Hematopoietic multipotent progenitor cell treated with erythropoietin and hydrocortisone succinate and interleukin-3 and kit ligand, for 4 days (in vitro differentiated cells): ENCODE measurements at places on chromosomes 7 and 10.

DNA sequence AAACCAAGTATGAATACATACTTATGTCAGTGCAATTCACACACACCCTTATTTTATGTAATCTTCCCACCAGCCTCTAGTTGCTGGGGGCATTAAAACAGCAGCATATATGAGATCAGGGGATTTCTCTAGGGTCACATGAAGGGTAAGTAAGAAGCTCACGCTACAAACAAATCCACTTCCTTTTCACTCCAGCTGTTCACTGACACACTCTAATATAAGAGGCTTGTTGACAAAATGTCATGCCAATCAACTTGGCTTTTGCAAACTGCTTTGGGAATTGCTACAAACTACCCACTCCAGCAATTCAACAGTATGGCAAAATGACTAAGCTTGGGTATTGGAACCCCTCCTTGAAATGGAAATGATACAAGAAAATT, 10.3 kb downstream of the FAM3C start:
- peak; percentile 47 for DNase-seq

- DNase-seq: no peak
Measured at GRCh38 chr7:4998244-4998643, 39.3 kb upstream of the MMD2 start.

- no peak for DNase-seq
Measured at GRCh38 chr7:107469929-107470328, at the start of gene GPR22. Gene GPR22 (plus strand): TSS chr7:107470057. CDS start chr7:107474061, 4,004 bp downstream.

DNA sequence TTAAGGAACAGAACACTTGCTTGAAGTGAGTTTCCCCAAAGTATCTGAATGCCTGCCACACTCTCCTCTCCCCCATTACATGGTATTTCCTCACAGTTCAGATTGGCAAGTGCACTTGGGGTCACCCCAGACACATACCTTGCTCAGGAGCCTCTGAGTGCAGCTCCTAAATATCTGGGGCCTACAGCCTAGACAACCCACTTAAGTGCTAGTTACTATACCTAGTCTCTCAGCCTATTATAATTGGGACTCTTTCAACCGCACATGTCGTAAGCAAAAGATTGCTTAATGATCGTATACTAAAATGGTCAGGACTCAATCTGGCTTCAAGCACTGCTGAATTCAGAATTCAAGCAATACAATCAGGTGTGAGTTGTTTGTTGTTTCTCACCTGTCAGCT, 19.9 kb downstream of the TMEM176B start:
- DNase-seq: no peak

- DNase-seq: no peak
Measured at GRCh38 chr7:107696330-107696946, 35.8 kb downstream of the SLC26A4 start.

GRCh38 chr7:137981175-137981574, 20.7 kb downstream of the CREB3L2 start:
- no peak for DNase-seq
